Cerebellar nuclear complex (tissue), 1 donor: ENCODE measurements at places on chromosomes 13 and 19.

DNA sequence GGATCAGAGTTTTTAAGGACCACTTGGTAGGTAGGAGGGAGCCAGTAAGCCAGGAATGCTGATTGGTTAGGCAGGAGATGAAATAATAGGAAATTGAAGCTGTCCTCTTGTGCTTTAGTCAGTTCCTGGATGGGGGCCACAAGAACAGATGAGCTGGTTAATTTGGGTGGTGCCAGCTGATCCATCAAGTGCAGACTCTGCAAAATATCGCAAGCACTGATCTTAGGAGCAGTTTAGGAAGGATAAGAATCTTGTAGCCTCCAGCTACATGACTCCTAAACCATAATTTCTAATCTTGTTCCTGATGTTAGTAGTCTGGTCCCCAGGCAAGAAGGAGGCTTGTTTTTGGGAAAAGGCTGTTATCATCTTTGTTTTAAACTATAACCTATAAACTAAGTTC lies 117.9 kb upstream of the GPR12 start:
- no peak for DNase-seq

DNA sequence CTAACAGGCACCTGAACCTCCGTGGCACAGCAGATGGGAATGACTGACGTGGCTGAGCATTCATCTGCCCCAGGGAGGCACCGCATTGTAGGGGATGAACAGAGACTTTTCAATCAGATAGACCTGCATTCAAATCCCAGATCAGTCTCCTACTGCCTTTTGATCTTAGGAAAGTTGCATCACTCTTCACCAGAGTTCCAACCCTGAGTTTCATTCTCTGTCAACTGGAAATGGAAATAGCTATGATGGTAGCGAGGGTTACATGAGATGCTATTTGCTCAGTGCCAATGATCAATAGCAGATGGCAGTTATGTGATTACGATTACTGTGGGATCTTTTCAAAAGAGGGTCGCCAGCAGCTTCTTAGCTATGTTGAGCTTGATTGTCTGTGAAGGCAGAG lies 189.3 kb upstream of the RFC3 start:
- no peak for DNase-seq

GRCh38 chr19:35328851-35329285 lies at the start of gene CD22:
Gene CD22 (plus strand): TSS chr19:35329187. CDS start chr19:35332041, 2,854 bp downstream.
- no peak for DNase-seq

DNA sequence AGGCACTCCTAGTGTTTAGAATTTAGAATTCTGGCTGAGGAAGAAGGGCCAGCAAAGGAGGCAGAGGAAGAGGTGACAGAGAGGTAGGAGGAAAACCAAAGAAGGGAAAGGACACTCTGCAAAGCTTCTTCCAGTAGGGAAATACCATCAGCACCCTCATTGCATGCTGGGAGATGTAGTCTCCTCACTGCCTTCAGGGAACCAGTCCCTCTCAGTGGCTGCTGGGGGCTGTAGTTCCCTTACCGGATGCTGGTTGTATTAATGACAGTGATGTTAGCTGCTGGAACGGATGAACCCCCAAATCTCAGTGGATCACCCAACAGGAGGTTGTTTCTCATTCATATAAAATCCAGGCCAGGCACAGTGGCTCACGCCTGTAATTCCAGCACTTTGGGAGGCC lies 10.1 kb downstream of the GRIN2D start:
- no peak for DNase-seq

DNA sequence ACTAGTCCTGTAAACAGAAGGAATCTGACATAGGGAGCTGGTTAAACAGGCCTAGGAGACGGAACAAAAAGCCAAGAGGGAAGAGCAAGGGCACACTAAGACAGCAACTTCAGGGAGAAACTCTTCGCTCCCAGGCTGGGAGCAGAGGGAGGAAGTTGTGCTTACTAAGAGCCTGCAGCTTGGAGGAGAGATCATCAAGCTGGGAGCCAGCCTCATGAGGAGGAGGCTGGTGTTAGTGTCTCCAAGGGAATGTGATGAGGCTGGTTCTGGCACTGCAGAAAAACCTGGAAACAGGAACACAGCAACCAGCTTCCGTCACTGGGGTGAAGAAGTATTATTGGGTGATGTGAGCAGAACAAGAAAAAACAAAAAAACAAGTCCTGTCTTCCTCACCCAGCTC lies 1027.3 kb downstream of the UQCRFS1 start:
- no peak for DNase-seq
